Mesothelial cell of epicardium (in vitro differentiated cells): ENCODE measurements at places on chromosomes 6 and 20. TPM values are rescaled to one million over a fixed set of nuclear protein-coding genes. Genes with fewer than 3 reads are reported as not detected.

GRCh38 chr6:54353975-54354374 lies 45.7 kb downstream of the TINAG start:
- H3K27me3 ChIP-seq: no peaks in the 10 kb centered on the region
- no peak for DNase-seq

GRCh38 chr6:27582928-27583725 lies 110.2 kb upstream of the ZNF184 start:
- H3K36me3 ChIP-seq: no peaks in the 10 kb centered on the region
- H3K4me3 ChIP-seq: peak overlapping the region; percentile 61
- peak overlapping the region; percentile 66 for H3K27ac ChIP-seq
- peaks cover 7% of the 10 kb centered on the region for H3K4me1 ChIP-seq
- DNase-seq: no peak

- no peaks in the 10 kb centered on the region for H3K4me1 ChIP-seq
- H3K4me3 ChIP-seq: no peak overlapping the region
- peak; percentile 15 for DNase-seq
- no peaks in the 10 kb centered on the region for H3K36me3 ChIP-seq
- peaks cover 52% of the 10 kb centered on the region for H3K27me3 ChIP-seq
Measured at GRCh38 chr20:63134201-63134612, 81.7 kb downstream of the YTHDF1 start.

- no peak for DNase-seq
- H3K27ac ChIP-seq: no peak overlapping the region
- peaks cover 8% of the 10 kb centered on the region for H3K4me1 ChIP-seq
- H3K36me3 ChIP-seq: no peaks in the 10 kb centered on the region
- H3K4me3 ChIP-seq: no peak overlapping the region
- peaks cover 47% of the 10 kb centered on the region for H3K27me3 ChIP-seq
Measured at GRCh38 chr6:70375882-70376281, 37.4 kb upstream of the FAM135A start.

- peak overlapping the region; percentile 98 for H3K27ac ChIP-seq
- peaks cover 8% of the 10 kb centered on the region for H3K27me3 ChIP-seq
Measured at GRCh38 chr20:58571693-58572427, 56.7 kb upstream of the APCDD1L start.

DNA sequence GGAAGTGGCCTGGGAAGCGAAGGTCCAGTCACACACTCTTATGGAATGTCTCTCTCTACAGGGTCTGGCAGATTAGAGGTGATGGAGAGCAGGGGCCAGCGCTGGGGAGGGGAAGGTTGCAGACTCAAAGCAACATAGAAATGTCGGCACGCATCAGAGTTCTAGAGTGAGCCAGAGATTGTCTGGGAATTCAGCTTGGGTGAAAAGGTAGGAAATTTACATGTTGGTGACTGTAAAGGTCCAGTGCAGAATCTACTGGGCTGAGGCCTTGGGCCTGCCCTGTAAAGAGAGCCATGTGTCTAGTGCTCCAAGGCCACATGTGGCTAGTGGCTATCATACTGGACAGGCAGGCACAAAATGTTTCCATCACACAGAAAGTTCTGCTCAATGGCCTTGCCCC lies 80.8 kb downstream of the FOXA2 start:
- no peaks in the 10 kb centered on the region for H3K4me1 ChIP-seq
- DNase-seq: no peak
- H3K36me3 ChIP-seq: no peaks in the 10 kb centered on the region
- no peak overlapping the region for H3K27ac ChIP-seq

DNA sequence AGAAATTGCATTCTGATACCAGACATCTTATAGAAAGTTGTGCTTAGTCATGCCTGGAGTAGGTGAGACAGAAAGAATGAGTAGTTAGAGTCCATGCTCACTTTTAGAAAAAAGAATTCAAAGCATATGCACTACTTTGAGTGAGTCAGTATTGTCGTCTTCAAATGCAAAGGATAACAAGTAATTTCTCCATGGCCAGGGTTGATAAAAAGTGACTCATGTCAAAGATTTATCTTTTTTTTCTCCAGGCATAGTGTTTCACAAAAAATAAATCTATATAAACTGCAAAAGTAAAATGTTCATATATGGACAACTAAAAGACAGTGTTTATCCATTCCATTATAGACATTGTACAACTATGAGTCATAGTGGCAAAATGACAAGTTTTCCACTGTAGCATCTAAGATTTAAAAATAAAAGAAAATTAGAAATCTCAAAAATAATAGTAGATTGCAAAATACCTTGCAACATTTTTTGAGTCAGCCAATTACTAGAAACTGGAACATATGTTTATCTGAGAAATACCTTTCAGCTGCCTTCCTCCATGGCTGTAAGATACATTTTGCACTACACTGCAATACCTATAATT lies 329.6 kb downstream of the GRIK2 start:
- no peak overlapping the region for H3K27ac ChIP-seq
- peaks cover 7% of the 10 kb centered on the region for H3K4me1 ChIP-seq
- H3K27me3 ChIP-seq: peaks cover 3% of the 10 kb centered on the region
- DNase-seq: no peak
- no peak overlapping the region for H3K4me3 ChIP-seq
- no peaks in the 10 kb centered on the region for H3K36me3 ChIP-seq

DNA sequence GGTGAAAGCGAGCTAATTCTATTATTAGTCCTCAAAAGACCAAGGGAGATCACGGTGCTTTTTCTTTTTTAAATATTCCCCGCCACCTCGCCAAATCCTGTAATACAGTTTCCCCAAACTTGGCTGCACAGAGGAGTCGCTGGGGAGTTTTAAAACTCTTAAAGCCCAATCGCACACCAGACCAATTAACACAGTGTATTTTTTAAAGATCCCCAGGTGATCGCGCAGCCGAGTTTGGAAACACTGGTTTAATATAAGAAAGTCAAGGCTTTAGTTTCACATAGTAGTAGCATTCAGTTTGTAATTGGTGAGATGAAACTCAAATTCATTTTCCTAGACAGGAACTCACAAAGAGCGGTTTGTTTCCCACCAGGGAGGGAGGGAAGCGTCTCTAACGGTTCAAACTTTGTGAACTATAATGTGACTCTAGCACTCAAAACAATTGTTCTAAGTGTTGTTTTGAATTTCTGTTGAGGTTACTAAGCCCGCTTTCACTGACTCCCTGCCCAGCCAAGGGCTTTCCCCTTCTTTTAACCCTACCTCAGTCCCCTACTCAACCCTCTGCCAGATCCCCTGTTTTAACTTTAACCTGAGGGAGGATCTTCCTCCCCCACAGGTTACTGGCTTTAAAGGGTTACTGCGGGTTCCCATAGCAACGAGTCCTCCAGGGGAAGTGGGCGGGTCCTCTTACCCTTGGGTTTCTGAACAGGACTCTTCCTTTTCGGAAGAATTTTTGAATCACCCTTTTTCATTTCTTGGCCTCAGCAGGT lies 25.7 kb upstream of the BTBD3 start:
- H3K36me3 ChIP-seq: no peaks in the 10 kb centered on the region
- H3K27ac ChIP-seq: peak overlapping the region; percentile 99
- peak; percentile 34 for DNase-seq
- H3K27me3 ChIP-seq: no peaks in the 10 kb centered on the region
- peak overlapping the region; percentile 89 for H3K4me3 ChIP-seq

DNA sequence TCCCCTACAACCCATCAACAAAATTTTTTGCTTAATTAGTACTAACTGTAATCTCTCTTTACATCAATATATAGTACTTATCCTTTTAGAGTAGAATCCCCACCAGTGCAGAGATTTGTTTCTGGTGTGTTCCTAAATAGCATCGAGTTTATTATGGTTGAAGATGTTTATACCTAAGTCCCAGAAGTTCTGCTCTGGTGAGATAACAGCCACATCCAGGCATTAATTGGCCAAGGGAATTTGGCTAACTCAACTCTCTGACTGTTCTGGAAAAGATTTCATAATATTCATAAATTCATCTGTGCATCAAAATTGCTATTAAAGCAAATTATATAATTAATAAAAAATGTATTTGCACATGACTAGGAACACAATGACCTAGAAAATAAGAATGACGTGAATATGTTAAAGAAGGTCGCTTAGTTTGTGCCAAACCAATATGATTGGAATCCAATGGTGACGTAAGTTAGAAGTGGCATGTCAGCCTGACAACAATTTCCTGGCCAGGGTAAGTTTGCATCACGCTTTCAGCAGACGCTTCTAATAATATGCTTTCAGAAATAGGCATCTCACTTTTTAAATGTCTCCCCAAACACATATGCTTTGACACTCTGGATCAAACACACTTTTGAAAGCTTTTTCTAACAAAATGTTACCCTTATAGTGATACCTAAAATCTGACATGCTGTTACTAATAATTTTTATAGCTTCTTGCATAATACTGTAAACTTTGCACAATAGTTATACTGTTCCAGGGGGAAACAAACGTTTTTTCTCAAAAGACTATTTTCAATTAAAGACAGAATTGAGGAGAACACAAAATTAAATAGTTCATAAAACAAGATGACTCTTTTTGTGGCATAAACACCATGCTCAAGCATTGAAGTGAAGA lies 236.7 kb downstream of the TENT5A start:
- no peak overlapping the region for H3K27ac ChIP-seq
- H3K36me3 ChIP-seq: no peaks in the 10 kb centered on the region
- H3K27me3 ChIP-seq: no peaks in the 10 kb centered on the region
- no peak overlapping the region for H3K4me3 ChIP-seq

DNA sequence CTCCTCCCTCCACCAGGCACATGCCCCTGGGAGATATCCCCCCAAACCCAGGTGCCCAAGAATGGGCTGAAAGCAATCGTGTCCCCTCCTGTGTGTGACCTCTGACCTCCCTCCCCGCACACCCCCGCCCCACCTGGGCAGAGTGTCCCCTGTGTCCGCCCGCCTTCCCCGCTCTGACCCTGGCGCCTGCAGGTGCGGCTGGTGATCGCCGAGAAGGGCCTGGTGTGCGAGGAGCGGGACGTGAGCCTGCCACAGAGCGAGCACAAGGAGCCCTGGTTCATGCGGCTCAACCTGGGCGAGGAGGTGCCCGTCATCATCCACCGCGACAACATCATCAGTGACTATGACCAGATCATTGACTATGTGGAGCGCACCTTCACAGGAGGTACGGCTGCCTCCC lies 9.9 kb downstream of the GDAP1L1 start:
- DNase-seq: no peak
- H3K4me3 ChIP-seq: no peak overlapping the region
- H3K4me1 ChIP-seq: no peaks in the 10 kb centered on the region
- H3K36me3 ChIP-seq: no peaks in the 10 kb centered on the region
- no peaks in the 10 kb centered on the region for H3K27me3 ChIP-seq

GRCh38 chr20:5776077-5776476 lies 25.9 kb downstream of the SHLD1 start:
- DNase-seq: no peak
- H3K27ac ChIP-seq: no peak overlapping the region
- H3K36me3 ChIP-seq: peaks cover 22% of the 10 kb centered on the region
- no peak overlapping the region for H3K4me3 ChIP-seq
- H3K27me3 ChIP-seq: no peaks in the 10 kb centered on the region
- H3K4me1 ChIP-seq: peaks cover 8% of the 10 kb centered on the region

DNA sequence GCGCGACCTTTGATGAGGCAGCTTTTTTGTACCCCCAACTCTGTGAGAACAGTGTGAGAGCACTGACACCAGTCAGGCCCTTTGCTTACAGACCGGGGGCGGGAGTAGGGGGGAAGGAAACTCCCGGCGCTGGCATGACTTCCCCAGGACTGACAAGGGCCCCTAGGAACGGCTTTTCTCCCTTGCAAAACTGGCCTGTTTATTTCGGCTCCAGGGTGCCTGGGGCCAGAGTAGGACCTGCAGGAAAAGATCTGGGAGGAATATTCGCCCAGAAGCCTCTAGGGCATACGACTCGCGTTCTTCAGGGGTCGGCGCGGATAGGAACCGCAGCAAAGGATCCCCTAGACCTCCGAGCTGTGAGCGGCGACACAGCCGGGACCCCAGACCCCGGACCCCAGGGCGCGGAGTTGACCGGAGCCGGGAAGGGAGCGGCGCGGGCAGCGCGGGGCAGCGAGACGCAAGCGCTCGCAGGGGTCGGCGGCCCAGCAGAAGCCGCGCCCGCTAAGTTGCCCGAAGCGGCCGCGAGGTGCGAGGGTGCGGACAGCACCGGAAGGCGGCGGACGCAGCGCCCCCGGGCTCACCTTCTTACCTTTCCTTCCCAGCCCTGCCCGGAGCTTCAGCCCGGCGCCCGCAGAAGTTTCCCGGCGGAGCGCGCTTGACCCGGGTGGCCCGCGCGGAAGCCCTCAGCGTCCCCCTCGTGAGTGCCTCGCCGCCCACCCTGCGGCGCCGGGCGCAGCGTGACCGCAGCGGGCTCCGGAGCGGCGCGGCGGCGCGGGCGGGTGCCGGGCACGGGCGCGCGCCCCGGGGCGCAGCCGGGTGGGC lies at the start of gene POPDC3:
POPDC3 (minus strand) TSS at position 771 of the 822 bp plus-strand sequence. CDS start 18,105 bp downstream, outside the sequence.
- DNase-seq: peak; percentile 61
- H3K4me1 ChIP-seq: peaks cover 36% of the 10 kb centered on the region
- H3K36me3 ChIP-seq: no peaks in the 10 kb centered on the region
- no peaks in the 10 kb centered on the region for H3K27me3 ChIP-seq
- peak within 1 kb of the TSS; percentile 93 for H3K27ac ChIP-seq

DNA sequence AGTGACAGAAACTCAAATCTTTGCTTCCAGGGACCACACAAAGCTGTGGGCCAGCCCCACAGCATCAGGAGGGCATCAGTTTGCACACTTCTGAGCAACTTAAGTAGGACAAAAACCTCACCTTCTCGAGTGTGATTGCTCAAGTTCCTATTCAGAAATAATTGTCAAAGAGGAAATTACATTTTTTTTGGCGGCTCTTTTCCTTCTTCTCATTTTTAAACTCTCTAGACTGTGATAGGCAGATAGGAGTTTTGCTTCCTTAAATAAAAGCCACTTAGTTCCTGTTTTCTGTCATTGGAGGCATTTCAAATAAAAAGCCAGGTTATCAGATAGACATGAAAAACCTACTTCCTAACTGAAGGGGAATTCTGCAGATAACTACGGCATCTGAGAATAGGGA lies 11.2 kb upstream of the TAGAP start:
- H3K27ac ChIP-seq: no peak overlapping the region
- no peak overlapping the region for H3K4me3 ChIP-seq
- H3K4me1 ChIP-seq: no peaks in the 10 kb centered on the region
- no peak for DNase-seq

DNA sequence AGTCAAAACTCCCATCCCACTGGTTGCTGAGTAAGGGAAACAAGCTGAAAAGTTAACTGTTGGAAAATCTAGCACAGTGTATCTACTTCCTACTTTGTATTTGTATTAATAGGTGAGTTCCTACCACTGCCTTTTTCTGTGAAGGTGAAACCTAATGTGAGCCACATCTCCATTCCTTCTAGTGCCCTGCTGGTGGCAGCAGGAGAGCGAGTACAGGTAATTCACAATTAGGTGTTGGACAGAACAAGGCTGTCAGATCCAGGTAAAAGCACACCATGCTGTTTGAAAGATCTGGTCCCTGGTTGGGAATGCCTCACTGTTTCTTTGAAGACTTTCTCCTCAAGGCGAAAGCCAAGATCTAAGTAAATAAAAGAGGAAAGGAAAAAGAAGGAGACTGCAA lies 528.4 kb downstream of the PKHD1 start:
- no peak overlapping the region for H3K27ac ChIP-seq
- no peaks in the 10 kb centered on the region for H3K4me1 ChIP-seq
- H3K27me3 ChIP-seq: peaks cover 8% of the 10 kb centered on the region
- no peak overlapping the region for H3K4me3 ChIP-seq
- no peak for DNase-seq

The PRDM13 gene
- total RNA-seq: not detected in 3 replicates

The TFAP2B gene
- 4.9 to 6.8 TPM (median 5.0 TPM) in 3 replicates for total RNA-seq

The FAM184A gene
- 3.7 to 4.3 TPM (median 4.1 TPM) in 3 replicates for total RNA-seq

The PPP1R3G gene
- total RNA-seq: 1.1 to 1.3 TPM (median 1.2 TPM) in 3 replicates

The MROH8 gene
- 4.9 to 6.4 TPM (median 6.3 TPM) in 3 replicates for total RNA-seq

The LHFPL5 gene
- total RNA-seq: not detected in 3 replicates
